ENCODE measurements at places on chromosomes 7 and 10.

DNA sequence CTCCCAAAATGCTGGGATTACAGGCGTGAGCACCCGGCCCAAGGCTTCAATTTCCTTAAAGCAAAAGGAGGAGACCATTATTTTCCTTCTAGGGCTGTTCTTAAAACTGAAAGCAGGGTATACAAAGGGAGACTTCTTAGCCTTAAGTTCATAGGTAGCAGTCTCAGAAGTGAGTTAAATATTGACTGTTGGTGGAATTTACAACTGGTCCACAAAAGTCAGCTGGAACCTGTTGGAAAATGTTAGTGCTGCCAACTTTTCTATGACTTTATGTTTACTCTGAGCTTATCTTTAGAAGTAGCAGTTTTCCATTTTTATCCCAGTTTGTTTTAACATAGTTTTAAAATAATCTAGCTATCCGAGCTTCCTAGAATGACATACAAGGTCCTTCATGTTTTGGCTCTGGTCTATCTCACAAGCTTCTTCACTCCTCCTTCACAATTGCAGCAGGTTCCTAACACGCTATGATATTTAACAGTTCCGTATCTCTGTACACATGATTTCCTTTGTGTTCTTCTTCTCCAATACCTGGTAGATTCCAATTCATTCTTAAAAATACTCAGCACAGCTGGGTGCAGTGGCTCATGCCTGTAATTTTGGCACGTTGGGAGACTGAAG lies 3.3 kb downstream of the SLC26A3 start:
- no peak for DNase-seq

DNA sequence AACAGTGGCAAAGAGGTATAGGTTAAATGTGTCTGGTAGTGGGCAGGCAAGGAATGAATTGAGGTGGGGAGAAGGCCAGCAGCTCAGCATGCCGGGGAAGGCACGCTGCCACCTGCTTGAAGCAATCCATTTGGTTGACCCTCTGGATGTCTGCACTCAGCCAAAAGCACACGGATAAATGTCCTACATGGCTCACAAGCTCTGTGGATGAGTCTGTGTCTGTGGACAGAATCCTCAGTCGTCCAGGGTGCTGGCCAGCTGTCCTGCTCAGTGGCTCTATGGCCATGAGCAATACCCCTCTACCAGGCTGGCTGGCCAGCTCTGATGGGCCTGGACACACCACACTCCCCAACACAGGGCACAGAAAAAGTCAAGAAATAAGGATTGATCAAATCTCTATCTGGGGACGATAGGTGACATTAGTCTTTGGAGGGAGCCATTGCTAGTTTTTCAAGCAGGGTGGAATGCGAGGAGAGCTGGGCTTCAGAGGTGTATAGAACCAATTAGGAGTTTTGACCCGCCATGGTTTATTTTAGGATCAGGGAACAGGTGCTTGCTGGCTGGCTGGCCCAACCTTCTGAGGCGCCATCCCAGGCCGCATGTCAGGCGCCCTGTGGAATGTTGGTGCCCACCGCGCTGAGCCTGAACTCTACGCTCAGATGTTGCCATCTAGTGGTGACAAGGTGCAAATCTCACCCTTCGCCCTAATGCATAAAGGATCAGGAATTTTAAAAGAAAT lies 493.4 kb downstream of the TNS3 start:
- peak; percentile 43 for DNase-seq

GRCh38 chr10:104835422-104835821 lies 194.3 kb downstream of the SORCS3 start:
- no peak for DNase-seq

GRCh38 chr10:75410132-75411005 lies 8.8 kb upstream of the ZNF503 start:
- no peak for DNase-seq

DNA sequence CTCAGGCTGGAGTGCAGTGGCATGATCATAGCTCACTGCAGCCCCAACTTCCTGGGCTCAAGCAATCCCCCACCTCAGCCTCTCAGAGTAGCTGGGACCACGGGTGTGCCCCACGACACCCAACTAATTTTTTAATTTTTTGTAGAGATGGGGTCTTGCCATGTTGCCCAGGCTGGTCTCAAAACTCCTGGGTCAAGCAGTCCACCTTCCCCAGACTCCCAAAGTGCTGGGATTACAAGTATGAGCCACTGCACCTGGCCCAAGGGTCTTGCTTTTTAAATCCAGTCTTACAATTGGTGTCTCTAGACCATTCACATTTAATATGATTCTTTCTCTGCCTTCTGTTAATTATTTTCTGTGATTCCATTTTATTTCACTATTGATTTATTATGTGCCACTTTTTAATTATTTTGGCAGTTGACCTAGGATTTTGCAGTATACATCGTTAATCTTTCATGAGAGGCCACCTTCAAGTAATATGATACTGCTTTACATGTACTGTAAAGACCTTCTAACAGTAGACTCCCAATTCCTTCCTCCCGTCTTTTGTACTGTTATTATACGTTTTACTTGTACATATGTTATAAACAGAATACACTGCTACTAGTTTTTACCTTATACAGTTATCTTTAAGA lies 18.7 kb downstream of the MMP21 start:
- no peak for DNase-seq

- no peak for DNase-seq
These were observed 180.5 kb upstream of the CCDC6 start for GRCh38 chr10:60086862-60087261.

DNA sequence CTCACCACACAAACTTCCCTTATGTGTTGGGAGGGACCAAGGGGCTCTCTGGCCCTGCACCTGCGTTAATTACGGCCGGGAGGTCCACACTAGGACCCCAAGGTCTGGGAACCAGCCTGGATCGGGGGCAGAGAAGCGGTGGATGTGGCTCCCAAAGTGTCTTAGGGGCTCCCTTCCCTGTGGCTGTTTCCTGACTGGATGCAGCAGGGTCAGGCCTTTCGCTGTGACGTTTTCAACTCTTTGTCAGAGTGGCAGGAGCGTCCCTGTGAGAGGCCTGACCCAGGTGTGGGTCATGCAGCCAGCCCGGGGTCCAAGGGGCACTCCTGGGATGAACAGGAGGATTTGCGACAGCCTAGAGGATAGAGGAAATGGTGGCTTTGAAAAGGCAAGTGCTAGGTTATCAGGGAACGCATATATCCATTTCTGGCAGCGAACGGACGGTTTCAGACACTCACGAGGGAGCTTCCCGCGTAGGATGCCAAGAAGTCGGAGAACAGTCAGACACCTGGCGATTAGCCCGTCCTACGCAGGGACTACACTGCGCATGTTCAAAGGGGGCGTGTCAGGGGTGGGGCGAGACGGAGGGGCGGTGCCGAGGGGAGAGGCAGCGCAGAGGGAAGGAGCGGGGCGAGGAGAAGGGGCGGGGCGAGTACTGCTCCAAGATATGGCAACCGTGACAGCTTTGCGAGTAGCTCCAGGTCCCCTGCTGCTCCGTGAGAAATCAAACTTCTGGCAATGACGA lies 46.2 kb upstream of the ZNF716 start:
- DNase-seq = no peak

GRCh38 chr10:80197972-80198916 lies 7.1 kb downstream of the ANXA11 start:
- no peak for DNase-seq

DNA sequence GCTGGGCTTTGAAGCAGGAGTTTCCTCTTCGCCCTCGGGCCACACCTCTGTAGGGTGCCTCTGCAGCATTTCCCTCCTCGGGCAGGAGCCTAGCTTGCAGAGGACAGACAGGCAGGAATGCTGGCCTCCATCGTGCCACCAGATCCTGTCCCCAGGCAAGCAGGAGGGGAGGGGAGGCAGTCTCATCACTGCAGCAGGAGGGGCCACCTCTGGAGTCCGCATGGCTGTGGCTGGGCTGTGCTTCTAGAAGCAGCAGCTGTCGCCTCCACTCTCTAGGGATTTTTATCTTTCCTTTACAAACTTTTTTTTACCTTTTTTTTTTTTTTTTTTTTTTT lies 181.4 kb downstream of the CUX1 start:
- no peak for DNase-seq

- DNase-seq = peak; percentile 42
These were observed 709.0 kb upstream of the IGFBP3 start for GRCh38 chr7:46630031-46630430.

GRCh38 chr10:88672041-88672440 lies 7.8 kb downstream of the LIPF start:
- no peak for DNase-seq

DNA sequence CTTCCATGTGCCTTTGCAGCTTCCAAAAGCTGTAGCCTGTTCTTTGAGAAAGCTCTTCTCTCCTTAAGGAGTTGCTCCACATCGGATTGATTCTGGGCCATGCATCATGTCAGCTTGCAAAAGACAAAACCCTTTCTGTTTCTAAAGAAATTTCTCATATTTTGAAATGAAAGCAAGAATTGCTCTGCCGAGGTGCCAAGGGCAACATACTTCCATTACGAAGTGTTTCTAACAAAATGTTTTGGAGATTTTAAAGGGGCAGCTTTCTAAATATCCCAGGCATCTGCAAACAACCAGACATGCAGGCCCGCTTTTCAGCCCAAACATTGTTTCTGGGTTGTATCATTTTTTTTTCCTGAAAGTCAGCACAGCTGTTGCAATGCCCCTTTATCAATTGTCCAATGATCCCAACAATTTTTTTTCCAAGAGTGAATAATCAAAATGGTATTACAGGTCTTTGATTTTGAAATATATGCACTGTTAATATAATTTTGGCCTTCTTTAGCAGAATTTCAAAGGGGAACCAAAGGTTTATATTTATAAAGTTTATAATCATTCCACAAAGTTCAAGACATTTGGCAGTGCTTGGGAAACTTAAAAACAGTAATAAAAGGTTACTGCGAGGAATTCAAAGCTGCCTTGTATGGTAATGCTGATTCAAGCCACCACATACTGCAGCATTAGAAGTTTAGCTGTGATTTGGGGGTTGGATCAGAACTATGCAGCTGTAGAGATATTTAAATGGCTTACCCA lies 61.0 kb downstream of the TES start:
- DNase-seq = peak; percentile 52

GRCh38 chr7:158355456-158356065 lies 232.1 kb downstream of the PTPRN2 start:
- no peak for DNase-seq

DNA sequence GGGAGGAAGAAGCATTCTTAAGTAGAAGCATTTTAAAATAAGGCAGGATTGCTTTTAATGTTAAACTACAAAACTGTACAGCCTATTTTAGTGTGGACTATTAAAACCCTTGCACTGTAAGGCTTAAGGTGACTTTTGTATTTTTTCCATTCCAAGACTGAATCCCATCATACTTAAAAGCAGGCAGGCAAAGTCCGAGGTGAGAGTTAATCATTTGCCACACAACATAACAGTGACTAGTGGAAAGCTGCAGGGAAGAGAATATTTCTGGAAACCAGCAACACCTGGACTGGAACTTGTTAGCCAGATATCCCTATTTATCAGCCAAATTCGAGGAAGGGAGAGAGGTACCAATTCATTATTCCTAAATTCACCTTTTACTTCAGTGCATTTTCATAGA lies 3.5 kb downstream of the PRR15 start:
- DNase-seq = no peak

- DNase-seq = no peak
These were observed 60.0 kb downstream of the MCMBP start for GRCh38 chr10:119812684-119813083.

DNA sequence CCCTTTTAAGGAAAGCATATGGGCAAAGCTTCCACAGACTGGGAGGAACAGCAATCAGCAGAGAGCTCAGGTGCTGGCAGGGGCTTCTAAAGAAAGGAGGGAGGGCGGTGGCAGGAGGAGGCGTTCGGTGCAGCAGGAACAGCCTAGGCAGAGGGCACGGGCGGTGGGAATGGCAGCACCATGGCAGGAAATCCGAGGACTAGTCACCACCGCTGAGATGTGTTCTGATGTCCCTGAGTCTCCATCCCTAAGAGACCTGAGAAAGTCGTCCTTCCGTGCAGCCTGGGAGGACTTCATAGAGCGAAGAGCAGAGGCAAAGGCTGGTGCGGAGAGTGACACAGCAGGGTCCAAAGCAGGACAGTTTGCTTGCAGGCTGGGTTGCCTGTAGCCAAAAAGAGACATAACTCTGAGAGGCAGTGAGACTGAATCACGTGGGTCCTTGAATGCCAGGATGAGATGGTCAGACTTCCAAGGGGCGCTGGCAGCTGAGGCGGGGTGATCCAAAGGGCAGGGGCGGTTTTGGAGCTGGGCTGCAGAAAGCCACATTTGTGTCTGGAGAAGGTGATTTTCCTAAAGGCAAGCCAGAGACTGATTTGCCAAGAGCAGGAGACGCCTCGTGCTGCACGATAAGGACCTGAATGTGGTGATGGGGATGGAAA lies 35.8 kb upstream of the GRID1 start:
- DNase-seq = no peak

DNA sequence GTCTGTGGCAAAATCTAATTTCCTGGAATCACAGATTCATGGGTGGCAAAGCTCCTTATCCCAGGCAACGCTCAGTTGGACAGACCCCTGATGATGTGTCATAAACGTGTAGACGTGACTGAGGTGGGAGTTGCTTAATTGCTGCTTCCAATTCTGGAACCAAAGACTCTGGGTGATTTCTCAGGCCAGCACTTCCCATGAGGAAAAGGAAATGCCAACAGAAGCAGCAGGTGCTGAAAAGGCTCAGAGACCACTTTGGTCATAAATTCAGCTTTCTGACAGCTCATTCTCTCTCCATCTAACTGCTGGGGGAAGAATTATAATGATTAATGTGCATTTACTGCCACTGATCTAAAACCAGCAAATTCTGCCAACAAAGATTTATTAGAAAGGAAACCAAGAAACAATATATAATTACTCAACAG lies 88.7 kb downstream of the OSBPL3 start:
- no peak for DNase-seq

- DNase-seq = no peak
These were observed 231.3 kb upstream of the CELF2 start for GRCh38 chr10:10786109-10787090.

- no peak for DNase-seq
These were observed 1227.6 kb downstream of the TYW1 start for GRCh38 chr7:68224041-68224741.

GRCh38 chr10:12628964-12629766 lies 279.8 kb downstream of the CAMK1D start:
- DNase-seq = no peak

- no peak for DNase-seq
These were observed 171.1 kb downstream of the GRM3 start for GRCh38 chr7:86814661-86815379.

DNA sequence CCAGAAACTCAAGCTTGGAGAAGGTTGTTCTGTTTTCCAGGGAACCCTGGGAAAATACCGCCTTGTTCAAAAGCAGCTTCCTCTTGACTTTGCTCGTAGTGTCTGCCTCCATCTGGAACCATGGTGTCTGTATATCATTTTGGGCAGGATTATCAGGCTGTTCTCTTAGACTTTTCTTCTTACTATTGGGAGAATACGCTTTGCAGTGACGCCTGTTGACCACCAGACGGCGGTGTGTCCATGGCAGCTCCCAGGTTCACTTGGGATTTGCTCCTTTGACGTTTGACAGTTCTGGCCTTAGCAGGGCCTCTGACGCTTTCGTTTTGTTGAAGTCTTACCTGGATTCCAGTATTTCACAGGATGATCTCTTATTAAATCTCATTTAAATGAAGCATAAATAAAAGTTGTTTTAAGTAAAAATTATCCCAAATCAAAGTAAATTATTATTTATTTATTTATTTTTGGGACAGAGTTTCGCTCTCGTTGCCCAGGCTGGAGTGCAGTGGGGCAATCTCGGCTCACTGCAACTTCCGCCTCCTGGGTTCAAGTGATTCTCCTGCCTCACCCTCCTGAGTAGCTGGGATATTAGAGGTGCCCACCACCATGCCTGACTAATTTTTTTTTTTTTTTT lies 41.8 kb upstream of the GJD4 start:
- DNase-seq = no peak

- peak; percentile 60 for DNase-seq
These were observed 80.7 kb upstream of the DUSP5 start for GRCh38 chr10:110416776-110417711.

Data from HS-27A (cell line).